ENCODE measurements at places on chromosomes 7 and 10.

- DNase-seq = peak; percentile 94
Observed at GRCh38 chr10:119896061-119896655, 3.6 kb downstream of the SEC23IP start.

- no peak for DNase-seq
Observed at GRCh38 chr10:119418362-119418761, 124.2 kb downstream of the RGS10 start.

GRCh38 chr7:3589752-3590151 lies 288.7 kb downstream of the SDK1 start:
- no peak for DNase-seq

GRCh38 chr10:63288170-63288569 lies 155.0 kb downstream of the NRBF2 start:
- no peak for DNase-seq

DNA sequence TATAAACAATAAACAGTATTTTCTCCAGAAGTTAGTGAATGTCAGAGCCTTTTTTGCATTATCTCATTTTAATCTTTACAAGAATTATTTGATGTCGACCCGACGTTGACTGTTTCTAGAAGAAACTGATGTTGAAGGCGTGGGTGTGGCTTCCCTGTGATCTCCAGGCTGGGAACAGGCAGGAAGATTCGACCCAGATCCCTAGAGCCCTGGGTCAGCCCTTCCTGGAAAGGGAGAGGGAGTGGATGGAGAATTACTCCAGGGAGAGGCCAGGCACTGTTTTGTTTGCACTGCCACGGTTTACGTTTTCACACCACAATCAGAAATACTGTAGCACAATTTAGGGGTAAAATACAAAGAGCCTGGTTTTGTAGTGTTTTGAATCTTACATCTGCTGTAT lies 133.1 kb downstream of the ADARB2 start:
- DNase-seq = no peak

DNA sequence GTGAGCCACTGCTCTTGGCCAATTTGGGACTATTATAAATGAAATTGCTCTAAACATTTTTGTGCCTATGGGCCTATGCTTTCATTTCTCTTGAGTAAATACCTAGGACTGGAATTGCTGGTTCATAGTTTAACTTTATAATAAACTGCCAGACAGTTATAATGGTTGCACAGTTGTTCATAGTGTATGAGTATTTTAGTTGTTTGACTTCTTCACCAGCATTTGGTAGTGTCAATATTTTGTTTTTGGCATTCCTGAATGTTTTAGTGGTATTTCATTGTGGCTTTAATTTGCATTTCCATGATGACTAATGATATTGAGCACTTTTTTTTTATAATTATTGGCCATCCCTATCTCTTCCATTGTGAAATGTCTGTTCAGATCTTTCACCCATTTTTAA lies 29.5 kb downstream of the PLEKHA8 start:
- DNase-seq = peak; percentile 40

GRCh38 chr7:46756996-46757395 lies 824.9 kb downstream of the TNS3 start:
- DNase-seq = no peak

- no peak for DNase-seq
Observed at GRCh38 chr10:129760003-129760315, 204.1 kb downstream of the EBF3 start.

- peak; percentile 69 for DNase-seq
Observed at GRCh38 chr7:3028071-3028757, 15.5 kb downstream of the CARD11 start.

- DNase-seq = no peak
Observed at GRCh38 chr7:113763226-113763625, 155.6 kb downstream of the PPP1R3A start.

DNA sequence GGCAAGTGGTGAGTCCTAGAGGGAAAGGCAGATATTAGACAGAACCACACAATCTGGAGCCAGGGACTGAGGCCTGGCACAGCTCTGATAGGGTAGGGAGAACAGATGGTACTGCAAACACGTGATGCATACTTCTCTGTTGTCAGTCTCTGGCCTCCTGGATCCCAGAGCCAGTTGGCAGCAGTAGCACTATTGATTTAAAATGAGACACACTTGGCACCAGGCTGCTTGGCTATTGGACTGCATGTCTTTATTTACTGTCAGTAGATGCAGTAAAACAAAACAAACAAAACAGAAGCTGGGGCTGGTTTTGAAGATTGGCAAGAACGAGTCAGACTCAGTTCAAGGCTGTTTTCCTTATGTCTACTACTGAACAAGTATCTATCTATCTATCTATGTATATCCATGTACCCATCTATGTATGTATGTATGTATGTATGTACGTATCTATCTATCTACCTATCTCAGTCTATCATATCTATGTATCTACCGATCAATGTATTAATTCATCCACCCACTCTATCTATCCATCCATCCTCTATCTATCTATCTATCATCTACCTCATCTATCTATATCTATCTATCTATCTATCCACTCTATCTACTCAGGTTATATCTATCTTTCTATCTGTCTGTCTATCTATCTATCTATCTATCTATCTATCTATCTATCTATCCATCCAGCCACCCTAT lies 23.4 kb upstream of the MGAM2 start:
- DNase-seq = no peak

- DNase-seq = peak; percentile 97
Observed at GRCh38 chr10:580778-581177, 108.7 kb downstream of the DIP2C start.

- DNase-seq = no peak
Observed at GRCh38 chr10:12724807-12725579, 276.5 kb downstream of the CCDC3 start.

- no peak for DNase-seq
Observed at GRCh38 chr7:536231-536630, 16.6 kb upstream of the PDGFA start.

DNA sequence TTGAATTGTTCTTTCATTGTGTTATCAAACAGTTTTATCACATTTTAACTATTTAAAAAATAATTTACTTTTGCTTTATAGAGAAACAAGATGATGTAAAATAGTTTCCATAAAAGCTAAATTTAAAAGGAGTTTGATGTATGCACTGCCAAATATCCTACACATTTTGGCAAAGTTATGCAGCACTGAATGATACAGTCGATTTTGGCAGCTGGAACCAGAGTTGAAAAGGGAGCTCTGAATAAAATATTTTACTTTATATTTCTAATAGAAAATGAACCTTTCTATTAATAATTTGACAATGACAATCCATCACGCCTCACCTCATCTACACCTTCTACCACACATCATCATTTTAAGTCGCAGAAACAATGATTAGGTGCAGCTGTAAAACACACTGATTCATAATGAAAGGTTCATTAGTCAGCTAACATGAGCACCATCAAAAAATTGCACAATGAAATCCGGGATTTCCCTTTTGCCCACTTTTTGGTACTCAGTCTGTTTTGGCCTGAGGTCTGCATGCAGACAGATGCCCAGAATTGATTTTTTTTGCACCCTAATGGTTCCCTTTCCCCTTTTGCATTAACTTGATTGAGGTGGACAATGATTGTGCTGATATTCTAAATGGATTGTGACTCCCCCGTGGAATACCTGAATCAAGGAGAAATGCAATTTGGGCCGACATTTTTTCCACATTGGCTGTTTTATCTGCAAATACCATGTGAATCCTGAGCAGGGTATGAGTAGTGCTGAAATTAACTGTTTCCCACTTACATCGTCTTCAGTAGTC lies 105.8 kb downstream of the THSD7A start:
- peak; percentile 81 for DNase-seq

DNA sequence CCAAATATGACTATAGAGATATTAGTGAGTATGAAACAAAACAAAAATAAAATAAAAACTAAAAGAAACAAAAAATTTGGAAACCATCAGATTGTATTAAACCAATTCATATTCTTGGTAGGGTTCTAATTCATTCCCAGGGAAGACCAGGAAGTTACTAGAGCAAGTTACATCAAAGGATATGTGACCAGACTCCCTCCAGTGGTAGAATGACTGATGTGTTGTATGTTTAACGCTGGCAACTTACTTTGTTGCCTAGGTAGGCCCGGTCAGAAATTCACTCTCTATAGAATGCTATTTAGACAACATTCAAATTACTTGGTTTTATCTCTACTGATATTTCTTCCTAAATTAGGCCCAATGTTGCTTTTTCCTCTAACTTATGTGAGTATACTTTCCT lies 5.2 kb downstream of the PHYHIPL start:
- DNase-seq = peak; percentile 78

DNA sequence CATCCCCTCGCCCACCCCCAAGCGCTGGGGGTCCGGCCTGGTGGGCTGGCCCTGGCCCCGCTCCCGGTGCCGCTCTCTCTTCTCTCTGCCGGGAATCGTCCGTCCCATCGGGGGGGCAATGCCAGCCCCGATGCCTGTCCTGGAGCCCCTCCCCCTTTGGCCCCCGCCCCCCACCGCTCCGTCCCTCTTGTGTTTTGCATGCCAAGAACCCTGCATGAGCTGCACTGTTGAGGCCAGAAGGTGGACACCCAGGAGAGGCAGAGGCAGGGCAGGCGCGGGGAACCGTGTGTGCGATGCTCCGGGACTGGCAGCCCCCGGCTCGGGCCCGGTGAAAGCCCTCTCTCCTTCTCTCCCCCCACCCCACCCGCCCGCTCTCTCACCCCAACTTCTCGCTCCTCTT lies 22.1 kb upstream of the HSPB1 start:
- DNase-seq = no peak

GRCh38 chr10:79049931-79050895 lies 18.6 kb upstream of the ZMIZ1 start:
- no peak for DNase-seq

DNA sequence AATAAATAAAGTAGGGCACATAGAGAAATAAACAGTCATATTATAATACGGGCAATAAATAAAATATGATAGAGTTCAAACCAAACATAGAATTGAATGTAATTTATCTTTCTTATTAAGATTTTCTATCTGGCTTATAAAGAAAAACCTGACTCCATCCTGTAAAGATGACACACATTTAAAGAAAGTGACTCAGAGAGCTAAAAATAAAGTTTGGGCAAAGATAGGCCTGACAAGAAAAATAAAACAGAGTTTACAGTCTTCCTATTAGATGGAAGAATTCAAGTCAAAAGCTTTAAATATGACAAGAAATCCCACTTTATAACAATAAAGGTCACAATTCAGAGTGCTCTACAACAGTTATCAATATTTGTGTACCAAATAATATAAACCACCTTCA lies 580.6 kb downstream of the PHTF2 start:
- peak; percentile 37 for DNase-seq

DNA sequence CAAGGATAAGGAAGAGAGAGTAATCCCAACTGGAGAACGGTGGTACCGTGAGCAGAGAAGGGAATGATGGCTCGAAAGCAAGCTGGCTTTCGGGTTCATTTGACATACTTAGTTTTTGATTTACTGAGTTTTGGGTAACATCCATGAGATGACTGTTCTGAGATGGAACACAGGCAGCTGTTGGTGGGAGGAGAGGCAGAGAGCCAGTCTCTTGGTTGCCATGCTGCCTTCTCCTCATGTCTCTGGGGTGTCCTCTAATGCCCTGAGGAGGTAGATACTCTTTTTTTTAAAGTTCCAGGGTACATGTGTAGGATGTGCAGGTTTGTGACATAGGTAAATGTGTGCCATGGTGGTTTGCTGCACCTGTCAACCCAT lies 76.4 kb upstream of the NRP1 start:
- peak; percentile 18 for DNase-seq

- DNase-seq = peak; percentile 83
Observed at GRCh38 chr7:131057015-131057793, 270.5 kb upstream of the MKLN1 start.

- no peak for DNase-seq
Observed at GRCh38 chr10:48811917-48812316, 127.2 kb downstream of the WDFY4 start.

- DNase-seq = no peak
Observed at GRCh38 chr10:63084690-63085382, 48.3 kb upstream of the NRBF2 start.

DNA sequence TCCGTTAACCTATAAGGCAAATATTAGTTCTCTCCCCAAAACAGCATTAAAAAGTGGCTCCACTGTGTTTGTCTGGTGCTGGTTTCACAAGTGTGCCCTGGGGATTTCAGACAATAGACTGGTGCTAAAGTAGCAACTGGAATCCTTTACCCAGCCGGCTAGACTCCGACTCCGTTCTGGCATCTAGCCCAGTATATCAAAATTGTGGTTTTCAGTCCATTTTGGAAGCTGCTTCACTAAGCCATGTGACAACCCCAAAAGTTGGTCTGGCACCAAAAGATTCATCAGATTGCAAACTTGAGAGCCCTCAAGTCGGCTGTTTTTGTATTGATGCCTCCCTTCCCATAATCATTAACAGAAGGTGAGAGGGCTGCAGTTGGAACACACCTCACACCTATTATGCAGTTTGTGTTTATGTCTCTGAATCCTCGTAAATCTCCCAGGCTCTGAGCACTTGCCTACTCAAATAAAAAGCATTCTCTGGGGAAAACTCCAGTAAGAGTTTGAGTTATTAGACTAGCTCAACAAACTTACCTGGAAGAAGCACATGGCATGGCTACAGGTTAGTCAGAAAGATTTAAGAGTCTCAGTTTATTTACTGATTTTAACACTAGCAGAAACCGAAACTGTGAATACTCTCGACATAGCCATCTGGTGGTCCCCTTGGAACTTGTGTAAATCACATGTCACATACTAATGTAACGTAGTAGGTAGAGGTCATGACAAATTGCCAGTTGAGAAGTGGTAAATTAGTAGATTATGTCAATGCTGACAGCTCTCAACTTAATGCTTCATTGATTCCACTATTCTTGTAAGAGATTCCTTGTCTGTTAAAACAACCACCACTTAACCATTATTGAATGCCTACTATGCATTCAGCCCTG lies 14.8 kb upstream of the WNT16 start:
- peak; percentile 75 for DNase-seq

GRCh38 chr7:578386-578785 lies 58.7 kb upstream of the PDGFA start:
- no peak for DNase-seq

DNA sequence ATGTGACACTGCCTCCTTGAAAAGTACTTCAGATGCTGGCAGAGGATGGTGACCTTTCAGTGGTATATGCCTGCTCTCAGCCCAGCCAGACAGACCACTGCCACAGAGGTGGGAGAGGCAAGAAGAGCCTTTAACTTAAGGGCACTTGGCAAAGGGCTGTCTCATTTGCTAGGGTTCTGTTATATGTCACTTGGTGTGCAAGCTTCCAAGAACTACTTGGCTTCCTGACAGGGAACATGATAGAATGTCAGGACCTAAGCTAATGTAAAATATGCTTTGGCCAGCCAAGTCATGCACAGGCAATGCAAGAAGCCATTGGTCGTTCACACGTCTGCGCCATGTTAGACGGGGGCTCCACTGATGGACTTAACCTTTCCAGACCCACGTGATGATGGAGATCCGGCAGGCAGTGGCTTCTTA lies 54.7 kb downstream of the RBM20 start:
- DNase-seq = no peak

GRCh38 chr7:91651986-91652385 lies 228.5 kb downstream of the MTERF1 start:
- DNase-seq = no peak

GRCh38 chr7:80637911-80638765 lies at the start of gene CD36:
Gene CD36 (plus strand): TSS chr7:80638642. CDS start chr7:80646741, 8,099 bp downstream.
- no peak for DNase-seq

All from fibroblast of mammary gland (primary cell).